ENCODE measurements at places on chromosomes 11 and 22.

DNA sequence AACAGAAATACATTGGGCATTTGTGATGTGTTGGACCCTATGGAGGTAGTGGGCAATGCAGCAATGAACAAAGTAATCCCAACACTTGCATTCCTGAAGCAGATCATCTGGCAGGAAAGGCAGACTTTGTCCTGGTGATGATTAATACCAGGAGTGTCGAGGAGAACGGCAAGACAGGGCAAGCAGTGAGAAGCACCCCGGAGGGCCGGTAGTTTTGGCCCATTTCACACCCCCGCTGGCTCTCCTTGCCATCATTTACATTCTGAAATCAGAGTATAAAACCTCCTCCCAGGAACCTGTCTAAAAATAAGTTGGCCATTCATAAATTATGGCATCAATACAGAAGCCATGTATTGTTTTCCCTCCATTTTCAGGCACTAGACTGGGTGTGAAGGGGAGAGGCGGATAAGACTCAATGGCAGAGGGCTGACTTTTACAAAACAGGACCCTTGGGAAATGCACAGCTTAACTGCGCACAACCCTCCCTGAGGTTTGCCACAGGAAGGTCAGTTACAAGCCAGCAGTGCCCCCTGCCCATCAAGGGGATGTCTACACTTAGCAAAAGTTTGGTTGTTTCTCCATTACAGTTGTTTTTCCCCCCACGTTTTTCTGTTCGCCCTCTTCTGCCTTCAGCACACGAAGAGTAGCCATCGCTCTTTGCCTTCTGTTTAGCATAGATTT lies 55.6 kb downstream of the OPCML start:
- no peak for DNase-seq

- no peak for DNase-seq
Observed at GRCh38 chr22:28857288-28857687, 26.1 kb upstream of the ZNRF3 start.

- DNase-seq = no peak
Observed at GRCh38 chr11:416051-416756, 1.4 kb upstream of the SIGIRR start.

DNA sequence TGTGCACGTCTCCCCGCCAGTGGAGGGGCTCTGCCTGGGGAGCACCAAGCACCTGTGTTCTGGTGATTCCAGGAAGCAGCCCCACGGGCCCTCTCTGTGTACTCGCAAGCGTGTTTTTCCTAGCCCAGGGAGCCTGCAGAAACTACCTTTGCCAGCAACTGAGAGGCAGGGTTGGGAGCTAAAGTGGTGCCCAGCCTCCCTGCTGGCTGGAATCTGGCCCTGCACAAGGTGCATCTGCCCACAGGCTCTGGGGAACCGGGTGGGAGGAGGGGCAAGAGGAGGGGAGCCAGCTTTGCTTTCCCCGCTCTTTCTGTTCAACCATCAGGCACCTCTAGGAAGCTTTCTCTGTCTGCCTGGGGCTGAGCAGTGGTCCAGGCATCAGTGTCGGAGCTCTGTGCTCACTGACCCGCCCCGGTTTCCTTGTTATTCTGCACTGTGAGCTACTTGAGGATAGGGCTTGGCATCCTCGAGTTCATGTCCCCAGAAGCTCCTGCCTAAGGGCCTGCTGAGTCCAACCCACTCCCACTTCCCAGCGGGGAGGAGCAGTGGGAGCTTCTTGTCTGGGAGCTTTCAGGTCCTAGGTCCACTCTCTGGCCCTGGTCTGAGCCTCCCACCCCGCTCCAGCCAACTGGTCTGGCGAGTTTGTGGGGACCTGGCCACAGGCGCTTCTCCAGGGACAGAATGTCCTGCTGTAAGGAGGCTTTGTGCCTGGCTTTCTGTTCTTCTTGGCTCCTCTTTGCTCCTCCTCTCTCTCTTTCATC lies 14.9 kb downstream of the DAGLA start:
- no peak for DNase-seq

DNA sequence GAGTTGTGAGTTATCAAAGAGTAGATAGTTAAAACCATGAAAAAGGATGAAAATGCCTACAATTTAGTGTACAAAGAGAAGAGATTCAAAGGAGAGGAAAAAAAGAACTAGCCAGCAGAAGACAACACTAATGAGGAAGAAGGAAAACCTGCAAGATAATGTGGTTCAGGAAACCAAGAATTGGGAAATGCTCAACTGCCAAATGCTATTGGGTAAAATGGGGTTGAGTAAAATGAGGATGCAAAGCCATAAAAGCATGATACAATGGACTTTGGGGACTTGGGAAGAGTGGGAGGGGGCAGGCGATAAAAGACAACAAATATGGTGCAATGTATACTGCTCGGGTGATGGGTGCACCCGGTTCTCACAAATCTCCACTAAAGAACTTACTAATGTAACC lies 7.6 kb upstream of the OR52K2 start:
- DNase-seq = no peak

- DNase-seq = no peak
Observed at GRCh38 chr11:114416441-114416961, 16.0 kb downstream of the RBM7 start.

DNA sequence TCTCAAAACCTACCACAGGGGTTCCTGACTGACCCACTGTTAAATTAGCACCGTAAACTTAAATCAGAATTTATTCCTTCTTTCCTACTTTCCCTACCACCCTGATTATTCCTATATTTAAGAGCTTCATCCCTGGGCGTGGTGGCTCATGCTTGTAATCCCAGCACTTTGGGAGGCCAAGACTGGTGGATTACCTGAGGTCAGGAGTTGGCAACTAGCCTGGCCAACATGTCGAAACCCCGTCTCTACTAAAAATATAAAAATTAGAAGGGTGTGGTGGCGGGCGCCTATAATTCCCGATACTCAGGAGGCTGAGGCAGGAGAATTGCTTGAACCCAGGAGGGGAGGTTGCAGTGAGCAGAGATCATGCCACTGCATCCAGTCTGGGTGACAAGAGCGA lies 20.3 kb downstream of the ALG9 start:
- DNase-seq = no peak

- no peak for DNase-seq
Observed at GRCh38 chr11:16935518-16936302, 78.5 kb downstream of the PLEKHA7 start.

GRCh38 chr11:31419138-31419537 lies 49.5 kb downstream of the DNAJC24 start:
- DNase-seq = no peak

GRCh38 chr11:120226242-120226641 lies 13.7 kb upstream of the POU2F3 start:
- no peak for DNase-seq

- DNase-seq = no peak
Observed at GRCh38 chr11:59426361-59427067, at the start of gene OR5A2. OR5A2 (minus strand) TSS chr11:59426413; CDS start chr11:59422953, 3,460 bp downstream.

DNA sequence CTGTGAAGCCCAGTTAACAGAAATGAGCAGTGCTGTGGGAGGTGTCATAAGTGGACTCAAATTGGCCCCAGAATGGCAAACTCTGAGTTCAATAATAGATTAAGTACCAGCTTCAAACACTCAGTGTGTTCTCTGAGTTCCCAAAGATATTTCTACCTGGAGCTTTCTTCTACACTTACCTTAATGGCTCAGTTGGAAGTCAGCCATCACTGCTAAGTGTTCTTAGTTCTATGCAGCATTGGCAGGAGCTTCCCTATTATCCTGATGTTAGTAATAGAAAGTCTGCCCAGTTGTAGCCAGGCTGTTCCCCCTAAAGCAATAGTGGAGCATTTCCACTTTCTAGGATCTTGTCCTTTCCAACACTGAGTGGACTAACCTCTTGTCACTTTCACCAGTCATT lies 9.7 kb upstream of the PIK3IP1 start:
- no peak for DNase-seq

DNA sequence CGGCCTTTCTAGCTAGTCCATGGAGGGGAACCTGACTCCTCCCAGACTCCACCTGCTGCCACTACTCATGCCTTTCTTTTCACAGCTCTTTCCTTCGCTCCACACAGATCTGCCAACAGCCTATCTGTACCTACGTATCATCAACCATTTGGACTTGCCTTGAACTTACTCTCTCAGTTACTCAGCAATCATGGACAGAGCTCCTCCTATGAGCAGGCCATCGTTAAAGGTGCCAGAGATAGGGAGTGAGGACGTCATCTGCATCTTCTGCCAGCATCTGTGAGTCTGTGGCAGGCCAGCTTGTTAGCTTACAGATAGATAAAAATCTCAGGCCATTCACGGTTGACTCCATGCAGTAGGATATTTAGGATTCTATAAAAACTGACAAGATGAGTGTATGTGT lies 162.9 kb upstream of the ZBED5 start:
- no peak for DNase-seq

- no peak for DNase-seq
Observed at GRCh38 chr11:35802221-35802620, 139.6 kb downstream of the TRIM44 start.

DNA sequence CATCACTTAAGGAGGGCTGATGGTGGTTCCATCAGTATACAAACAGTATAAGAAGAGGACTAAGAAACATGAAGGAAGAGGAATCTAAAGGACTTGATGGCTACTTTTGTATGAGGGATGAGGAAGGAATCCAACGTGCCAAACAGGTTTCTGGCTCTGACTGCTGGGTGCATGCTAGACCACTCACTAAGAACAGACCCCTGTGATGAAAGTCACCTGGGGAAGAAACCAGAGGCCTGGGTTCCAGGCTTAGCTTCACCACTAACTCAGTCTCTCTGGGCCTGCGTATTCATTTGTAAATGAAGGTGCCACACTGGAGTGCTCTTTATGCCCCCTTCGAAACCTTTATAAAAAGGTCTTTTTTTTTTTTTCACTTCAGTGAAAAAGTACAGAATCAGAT lies 55.1 kb downstream of the AAMDC start:
- DNase-seq = no peak
